ENCODE measurements at places on chromosomes 3 and 15.
A peak's percentile ranks its signal among the peaks of the same experiment; 100 is the strongest.

DNA sequence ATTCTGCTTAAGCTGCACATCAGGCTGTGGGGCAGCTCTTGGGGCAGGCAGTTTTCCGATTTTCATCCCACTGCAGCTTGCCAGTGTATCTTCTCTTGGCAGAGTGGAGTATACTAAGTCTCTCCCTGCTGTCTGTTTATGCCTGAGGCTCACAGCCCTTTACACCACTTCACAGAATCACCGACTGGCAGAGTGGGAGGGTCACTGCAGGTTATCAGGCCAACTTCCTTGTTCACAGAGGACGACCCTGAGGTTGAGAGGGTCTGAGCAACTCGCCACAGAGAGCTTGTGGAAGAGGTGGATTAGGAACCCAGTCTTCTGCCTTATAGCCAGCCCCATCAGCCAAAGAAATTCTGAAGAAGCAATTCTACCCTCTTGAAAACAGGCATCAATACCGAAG is 30.9 kb downstream of the KIF9 start:
- DNase-seq: no peak

GRCh38 chr15:35064576-35065190 is 20.4 kb downstream of the NANOGP8 start:
- no peak for DNase-seq

DNA sequence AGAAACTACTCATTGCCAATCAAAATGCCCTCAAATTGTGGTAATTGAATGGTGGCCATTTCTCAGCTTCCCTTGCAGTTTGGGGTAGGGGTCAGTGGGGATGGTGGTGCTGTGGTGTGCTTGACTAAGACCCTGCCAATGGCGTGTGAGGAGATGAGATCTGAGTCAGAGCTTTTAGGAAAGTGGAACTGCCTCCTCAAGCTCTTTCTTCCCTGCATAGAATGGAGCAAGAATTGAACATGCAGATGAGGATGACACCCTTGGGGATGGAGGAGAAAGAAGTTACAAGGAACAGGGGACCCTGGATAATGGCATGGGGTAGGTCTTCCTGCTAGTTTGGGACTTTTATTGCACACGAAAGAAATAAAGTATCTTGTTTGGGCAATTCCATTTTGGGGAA is 188.0 kb downstream of the PEX5L start:
- no peak for DNase-seq

DNA sequence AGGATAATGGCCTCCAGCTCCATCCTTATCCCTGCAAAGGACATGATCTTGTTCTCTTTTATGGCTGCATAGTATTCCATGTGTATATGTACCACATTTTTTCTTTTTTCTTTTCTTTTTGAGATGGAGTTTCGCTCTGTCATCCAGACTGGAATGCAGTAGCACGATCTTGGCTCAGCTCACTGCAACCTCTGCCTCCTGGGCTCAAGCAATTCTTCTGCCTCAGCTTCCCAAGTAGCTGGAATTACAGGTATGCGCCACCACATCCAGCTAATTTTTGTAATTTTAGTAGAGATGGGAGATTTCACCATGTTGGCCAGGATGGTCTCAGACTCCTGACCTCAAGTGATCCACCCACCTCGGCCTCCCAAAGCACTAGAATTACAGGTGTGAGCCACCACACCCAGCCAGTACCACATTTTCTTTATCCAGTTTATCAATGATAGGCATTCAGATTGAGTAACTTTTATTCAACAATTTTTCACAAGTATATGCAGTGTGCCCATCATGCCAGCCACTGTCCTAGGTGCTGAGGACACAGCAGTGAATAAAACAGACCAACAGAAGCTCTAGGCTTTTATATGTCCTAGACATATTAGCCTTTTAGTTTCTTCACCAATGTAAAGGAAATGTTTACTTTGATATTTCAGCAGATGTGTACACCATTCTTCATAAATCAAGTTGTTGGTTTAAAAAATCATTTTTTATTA is 815.2 kb downstream of the FHIT start:
- no peak for DNase-seq

DNA sequence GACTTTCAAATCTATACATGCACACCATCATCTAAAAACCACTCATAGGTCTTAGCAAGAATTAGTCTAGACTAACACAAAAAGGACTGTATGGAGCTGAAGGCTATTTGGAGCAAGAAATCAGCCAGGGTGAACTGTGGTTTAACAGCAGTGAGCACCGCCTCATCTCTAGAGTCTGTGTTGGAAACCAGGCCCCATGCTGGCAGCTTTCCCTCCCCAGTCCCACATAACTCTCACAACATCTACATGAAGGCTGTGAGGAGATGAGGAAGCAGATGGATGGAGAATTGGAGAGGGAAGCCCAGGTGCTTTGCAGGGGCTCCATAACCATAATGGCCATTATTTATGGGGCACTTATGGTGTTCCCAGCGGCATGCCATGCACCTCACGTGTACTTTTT is 133.2 kb upstream of the TOPAZ1 start:
- no peak for DNase-seq

- no peak for DNase-seq
Measured at GRCh38 chr15:72358650-72359171, 17.1 kb downstream of the HEXA start.

DNA sequence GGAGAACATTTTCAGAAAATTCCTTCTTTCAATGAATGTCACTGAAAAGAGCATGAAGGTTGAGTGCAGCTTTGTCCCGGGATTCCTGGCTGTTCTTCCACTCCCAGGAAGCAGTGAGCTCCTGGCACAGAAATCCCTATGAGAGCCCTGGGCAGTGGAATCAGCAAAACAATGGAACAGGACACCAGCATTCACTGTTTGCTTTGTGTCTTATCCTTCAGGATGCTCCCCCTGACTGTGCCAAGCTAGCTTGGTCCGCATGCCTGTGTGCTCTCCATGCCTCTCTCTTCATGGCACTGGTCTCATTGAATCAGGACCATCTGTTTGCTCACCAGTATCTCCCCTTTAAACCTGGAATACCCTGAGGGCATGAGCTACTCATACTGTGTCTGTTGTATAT is 102.0 kb upstream of the GADL1 start:
- DNase-seq: no peak

DNA sequence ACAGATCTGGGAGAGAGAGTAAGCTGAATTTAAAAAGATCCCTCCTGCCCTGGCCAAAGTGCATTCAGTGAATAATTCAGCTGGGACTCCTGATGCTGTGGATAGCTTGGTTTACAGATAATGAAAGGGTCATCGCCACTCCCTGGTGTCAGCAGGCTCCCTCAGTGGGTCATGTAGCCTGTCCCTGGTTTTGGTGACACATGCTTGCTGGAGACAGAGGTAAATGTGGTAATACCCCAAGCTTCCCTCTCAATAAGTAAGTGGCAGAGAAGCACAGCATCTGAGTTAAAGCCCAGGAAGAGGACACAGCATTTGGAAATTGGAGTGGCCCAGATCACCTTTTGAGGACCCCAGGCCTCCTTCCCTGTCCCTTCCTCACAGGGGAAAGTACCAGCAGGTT is 1.8 kb downstream of the TMEM115 start:
- DNase-seq: no peak

DNA sequence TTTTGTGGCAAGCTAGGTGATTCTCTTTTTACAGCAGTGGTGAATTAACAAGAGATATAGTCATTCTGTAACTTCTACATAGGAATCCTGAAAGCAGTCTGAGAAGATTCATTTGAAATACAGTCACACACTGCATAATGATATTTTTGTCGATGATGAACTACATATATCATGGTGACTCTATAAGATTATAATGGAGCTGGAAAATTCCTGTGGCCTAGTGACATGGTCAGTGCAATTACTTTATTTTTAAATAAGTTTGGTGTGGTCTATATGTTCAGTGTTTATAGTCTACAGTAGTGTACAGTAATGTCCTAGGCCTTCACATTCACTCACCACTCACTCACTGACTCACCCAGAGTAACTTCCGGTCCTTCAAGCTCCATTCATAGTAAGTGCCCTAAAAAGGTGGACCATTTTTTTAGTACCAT is 511.4 kb upstream of the MCTP2 start:
- no peak for DNase-seq

DNA sequence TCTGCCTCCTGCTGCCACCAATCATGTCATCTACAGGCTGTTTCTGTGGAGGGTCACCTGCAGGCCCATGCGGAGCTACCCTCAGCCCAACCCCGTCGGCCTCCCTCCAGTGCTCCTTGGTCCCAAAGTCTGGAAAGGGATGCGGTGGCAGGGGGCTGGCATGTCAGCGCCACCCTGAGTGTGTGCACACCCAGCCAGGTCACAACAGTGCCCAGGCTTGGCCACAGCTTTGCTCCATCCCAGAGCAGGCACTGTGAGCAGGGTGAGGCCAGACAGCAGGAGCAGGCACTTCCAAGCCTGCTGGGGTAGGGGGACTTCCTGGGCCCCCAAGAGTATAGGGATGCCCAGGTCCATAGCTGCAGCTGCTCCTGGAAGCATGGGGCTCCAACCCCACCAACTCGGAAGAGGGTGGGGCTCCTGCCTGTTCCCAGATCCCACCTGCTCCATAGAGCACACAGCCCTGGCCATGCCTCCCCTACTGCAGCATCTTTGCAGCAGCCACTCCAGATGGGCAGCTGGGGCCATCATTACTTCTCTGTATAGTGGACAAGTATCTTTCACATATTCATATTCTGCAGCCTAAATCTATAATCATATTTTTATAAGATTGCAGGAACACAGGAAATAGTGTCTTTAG is 109.3 kb downstream of the CBLB start:
- no peak for DNase-seq

GRCh38 chr3:64741341-64741740 is 53.5 kb upstream of the ADAMTS9 start:
- no peak for DNase-seq

DNA sequence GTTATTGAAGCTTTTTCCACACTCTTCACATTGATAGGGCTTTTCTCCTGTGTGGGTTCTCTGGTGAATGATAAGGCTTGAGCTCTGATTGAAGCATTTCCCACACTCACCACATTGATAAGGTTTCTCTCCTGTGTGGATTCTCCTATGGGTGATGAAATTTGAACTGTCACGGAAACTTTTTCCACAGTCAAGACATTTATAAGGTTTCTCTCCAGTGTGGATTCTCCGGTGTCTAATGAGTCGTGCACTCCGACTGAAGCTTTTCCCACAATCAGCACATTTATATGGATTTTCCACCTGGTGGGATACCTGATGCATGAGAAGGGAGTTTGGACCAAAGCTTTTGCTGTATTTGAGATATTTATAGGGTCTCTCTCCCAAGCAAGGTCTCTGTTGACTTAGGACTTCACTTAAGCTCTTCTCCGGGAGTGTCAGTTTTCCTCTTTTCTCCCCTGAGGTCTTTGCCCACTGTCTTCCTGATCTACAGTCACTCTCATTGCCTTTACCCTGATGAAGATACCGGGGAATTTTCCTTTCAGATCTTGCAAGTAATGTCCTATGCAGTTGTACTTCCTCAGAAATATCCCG is 9.4 kb downstream of the ZSCAN29 start:
- no peak for DNase-seq

- peak; percentile 7 for DNase-seq
Measured at GRCh38 chr3:13687517-13687943, 138.6 kb downstream of the FBLN2 start.

DNA sequence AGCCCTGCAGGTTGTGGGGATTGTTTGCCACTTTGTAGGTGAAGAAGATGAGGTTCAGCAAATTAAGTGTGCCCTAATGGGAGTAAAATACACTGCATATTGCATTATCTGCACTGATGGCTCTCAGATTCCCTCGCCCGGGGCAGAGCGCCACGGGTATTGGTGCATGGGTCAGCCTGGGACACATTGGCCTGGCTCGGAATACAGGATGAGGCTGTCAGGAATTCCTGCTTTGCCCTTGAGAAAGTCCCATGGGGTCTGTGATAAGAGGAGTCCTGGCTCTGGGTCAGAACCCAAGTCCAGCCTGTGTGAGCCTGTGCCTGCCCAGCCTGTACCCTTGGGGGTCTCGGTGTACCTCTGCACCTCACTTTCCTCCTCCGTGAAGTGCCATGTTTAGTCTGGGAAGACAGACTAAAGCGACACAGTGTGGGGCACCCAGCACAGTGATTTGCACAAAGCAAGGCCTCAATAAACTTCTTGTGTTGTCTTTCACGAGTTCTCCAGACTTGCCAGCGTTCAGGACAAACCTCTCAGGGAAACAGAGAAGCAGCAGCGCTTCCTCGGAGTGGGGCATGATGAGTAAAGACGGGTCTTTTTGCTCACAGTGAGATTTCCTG is 107.6 kb downstream of the LRRK1 start:
- no peak for DNase-seq

- DNase-seq: no peak
Measured at GRCh38 chr3:15096046-15096445, 2.9 kb downstream of the RBSN start.

DNA sequence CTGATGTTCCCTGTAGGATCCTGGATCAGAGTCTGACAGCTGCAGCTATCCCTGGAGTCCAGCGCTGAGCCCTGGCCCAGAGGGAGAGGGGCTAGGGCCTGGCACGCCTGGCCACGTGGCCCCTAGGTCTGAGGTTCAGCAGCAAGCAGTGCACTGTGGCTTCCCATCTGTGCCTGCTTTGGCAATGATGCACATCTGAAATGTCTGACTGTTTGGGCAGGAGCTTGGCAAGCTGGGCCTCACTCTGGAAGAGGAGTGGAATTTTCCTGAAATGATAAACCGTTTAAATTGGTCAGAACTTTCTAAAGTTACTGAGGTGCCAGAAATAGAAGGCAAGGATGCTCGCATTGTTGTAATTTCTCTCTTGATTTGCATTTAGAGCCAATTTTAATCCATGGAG is 48.8 kb upstream of the MRPS22 start:
- DNase-seq: no peak

- DNase-seq: no peak
Measured at GRCh38 chr15:28933710-28934445, 48.1 kb downstream of the APBA2 start.

DNA sequence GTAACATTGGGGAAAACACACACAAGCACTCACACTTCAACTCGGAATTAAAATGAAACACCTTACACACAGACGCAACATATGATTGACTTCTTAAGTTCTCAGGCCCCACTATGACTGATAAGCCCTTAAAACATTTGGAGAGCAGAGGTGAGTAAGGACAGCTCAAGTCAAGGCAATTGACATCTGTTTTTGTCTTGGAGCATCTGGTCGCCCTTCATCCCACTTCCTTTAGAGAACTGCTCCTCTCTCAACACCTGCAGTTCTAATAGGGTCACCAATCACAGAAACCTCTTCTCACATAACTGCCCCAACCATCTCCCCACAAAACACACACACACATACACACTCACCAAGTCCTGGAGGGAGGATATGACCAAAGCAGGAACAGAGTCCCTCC is 43.4 kb downstream of the ERC2 start:
- DNase-seq: no peak

GRCh38 chr15:65910341-65910740 is 41.0 kb downstream of the RAB11A start:
- DNase-seq: no peak

GRCh38 chr15:40714144-40714543 is 19.2 kb downstream of the RAD51 start:
- DNase-seq: no peak

DNA sequence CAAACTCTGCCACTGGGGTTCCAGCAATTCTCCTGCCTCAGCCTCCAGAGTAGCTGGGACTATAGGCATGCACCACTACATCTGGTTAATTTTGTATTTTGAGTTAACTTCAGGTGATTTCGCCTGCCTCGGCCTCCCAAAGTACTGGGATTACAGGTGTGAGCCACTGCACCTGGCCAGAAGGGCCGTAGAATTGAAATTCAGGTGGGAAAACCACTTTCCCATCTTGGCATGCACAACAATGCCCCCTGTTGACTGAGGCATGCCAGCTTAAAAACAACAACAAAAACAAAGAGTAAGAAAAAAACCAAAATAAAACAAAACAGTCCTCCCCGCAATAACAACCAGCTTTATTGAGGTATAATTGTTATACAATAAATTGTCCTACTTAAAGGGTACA is 32.6 kb upstream of the RAB11A start:
- DNase-seq: no peak
